Activated CD8-positive, alpha-beta T cell treated with anti-CD3 and anti-CD28 coated beads for 36 hours (primary cell): ENCODE measurements at places on chromosomes 6 and 20.
A peak's percentile ranks its signal among the peaks of the same experiment; 100 is the strongest.

DNA sequence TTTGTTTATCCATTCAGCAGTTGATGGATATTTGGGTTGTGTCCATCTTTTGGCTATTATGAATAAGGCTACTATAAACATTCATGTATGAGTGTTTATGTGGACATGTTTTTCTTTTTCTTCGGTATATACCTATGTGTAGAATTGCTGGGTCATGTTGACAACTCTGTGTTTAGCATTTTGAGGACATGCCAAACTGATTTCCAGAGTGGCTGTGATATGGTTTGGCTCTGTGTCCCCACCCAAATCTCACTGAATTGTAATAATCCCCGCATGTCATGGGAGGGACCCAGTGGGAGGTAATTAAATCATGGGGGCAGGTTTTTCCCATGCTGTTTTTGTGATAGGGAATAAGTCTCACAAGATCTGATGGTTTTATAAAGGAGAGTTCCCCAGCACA, 439.7 kb downstream of the UTRN start:
- DNase-seq = no peak

DNA sequence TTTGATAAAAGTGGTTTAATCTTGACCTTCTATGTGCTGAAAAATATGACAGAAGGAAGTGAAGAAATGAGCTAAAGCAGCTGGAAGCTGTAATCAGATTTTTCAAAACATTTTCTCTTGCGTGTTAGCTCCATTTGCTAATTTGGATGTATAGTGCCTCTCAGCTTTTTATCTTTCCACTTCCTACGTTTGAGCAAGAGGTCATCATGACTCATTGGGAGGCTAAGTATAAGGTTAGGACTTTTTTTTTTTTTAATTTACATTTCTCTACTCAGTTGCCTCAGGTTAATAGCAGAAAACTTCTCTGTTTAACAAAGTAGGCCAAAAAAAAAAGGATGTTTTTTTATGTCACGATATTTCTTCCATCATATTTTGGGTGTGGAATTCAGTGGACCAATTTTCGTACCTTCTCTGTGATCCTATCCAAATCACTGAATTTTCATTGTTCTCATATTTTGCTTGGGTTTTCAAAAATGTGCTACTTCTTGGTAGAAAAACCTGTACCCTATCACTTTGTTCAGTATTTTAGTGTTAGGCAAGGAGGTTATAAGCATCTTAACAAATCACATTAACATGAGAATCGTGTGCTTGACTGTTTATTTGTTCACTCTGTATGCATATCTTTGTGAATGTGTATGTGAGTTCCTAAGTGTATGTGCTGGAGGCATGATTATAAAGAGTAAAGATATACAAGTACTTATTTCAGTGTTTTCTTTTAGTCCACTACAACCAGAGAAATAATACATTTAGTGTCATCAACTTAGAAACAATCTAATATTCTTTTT, 1028.3 kb upstream of the EYS start:
- no peak for DNase-seq

GRCh38 chr6:167796192-167796981, 30.3 kb upstream of the AFDN start:
- DNase-seq = peak; percentile 9

- DNase-seq = no peak
Observed at GRCh38 chr6:22783931-22784330, 214.6 kb downstream of the HDGFL1 start.

- no peak for DNase-seq
Observed at GRCh38 chr6:157531169-157531985, 150.4 kb downstream of the ZDHHC14 start.

DNA sequence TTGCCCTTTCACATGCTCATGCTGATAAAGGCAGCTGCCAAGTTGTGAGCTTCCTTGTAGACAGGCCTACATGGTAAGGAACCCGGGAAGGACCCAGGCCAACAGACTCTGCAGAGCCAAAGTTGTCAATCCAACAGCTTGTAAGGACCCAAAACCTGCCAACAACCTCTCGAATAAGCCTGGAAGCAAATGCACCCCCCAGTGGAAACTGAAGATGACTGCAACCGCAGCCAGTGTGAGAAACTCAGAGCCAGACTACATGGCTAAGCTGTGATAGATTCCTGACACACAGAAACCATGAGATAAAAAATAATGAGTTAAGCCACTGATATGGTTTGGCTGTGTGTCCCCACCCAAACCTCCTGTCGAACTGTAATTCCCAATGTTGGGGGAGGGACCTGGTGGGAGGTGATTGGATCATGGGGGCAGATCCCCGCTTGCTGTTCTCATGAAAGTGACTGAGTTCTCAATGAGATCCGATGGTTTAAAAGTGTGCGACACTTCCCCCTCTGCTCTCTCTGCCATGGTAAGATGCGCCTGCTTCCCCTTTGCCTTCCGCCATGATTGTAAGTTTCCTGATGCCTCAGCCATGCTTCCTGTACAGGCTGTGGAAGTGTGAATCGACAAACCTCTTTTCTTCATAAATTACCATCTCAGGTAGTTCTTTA, 18.8 kb upstream of the CLPSL2 start:
- DNase-seq = peak; percentile 32
